ENCODE measurements at places on chromosomes 1 and 21.

DNA sequence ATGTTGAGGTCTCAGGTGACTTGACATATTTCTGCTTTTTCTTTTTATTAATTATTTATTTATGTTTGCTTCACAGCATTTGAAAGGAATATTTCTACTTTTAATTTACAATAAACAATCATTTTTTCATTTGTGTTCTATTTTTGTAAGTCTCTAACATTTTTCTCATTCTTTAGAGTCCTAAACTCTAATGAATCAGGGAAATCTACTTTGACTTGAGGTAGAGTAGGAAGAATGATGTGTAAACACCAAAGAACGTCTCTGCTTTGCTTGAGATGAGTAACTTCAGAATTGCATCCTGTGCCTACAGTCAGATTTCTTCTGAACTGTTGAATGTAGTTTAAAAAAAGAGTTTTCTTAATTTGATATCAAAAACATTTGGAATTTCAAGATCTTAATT, 65.2 kb downstream of the CNST start:
- peak; percentile 54 for DNase-seq

- DNase-seq, result no peak
These were observed 28.9 kb downstream of the DISP1 start for GRCh38 chr1:222843469-222844410.

DNA sequence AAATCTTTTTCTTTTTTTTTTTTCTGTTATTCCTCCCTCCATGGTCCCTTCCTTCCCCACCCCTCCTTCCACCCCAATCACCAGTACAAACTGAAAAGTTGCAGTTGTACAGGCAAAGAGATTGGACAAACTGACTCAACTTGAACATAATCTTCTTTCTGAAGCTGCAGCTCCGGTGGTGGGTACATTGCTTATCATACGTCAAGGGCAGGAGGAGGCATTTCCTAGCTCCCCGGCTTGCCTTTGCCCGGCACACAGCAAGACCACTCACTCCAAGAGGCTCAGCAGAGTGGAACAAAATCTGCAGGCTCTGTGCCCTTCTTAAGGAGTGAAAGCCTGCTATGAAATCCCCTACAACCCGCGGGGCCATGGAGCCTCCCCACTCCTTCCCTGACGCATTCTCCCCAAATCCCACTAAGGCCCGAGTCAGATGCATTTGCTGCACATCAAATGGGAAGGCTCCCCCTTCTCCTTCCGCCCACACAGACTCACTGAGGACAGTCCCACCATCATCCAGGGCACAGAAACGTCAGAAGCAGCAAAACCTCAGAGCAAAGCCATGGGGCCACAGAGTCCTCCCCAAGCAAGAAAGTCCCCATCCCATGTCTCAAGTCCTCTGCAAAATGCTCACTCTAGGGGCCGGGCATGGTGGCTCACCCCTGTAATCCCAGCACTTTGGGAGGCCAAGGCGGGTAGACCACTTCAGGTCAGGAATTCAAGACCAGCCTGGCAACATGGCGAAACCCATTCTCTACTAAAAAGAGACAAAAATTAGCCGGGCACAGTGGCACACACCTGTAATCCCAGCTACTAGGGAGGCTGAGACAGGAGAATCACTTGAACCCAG, 45.9 kb downstream of the SYF2 start:
- no peak for DNase-seq

DNA sequence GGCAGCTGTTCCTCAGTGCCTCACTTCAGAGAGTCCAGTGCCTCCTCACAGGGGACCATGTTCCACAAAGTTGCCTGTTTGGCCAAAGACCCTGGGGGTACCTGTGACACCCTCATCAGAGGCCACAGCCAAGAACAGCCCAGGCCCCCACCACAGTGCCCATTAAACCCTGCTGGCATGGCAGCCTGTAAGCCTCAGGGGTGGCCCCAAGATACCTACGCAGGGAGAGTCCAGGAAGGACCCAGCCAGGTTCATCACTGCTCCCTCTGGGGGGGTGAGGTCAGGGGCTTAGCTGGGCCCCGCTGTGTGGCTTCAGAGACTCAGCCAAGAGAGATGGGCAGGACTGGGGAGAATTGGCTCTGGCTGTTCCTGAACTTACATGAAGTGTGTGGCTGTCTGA, 19.1 kb upstream of the PRDM16 start:
- no peak for DNase-seq

GRCh38 chr1:229105109-229105508, 165.8 kb upstream of the RAB4A start:
- no peak for DNase-seq

DNA sequence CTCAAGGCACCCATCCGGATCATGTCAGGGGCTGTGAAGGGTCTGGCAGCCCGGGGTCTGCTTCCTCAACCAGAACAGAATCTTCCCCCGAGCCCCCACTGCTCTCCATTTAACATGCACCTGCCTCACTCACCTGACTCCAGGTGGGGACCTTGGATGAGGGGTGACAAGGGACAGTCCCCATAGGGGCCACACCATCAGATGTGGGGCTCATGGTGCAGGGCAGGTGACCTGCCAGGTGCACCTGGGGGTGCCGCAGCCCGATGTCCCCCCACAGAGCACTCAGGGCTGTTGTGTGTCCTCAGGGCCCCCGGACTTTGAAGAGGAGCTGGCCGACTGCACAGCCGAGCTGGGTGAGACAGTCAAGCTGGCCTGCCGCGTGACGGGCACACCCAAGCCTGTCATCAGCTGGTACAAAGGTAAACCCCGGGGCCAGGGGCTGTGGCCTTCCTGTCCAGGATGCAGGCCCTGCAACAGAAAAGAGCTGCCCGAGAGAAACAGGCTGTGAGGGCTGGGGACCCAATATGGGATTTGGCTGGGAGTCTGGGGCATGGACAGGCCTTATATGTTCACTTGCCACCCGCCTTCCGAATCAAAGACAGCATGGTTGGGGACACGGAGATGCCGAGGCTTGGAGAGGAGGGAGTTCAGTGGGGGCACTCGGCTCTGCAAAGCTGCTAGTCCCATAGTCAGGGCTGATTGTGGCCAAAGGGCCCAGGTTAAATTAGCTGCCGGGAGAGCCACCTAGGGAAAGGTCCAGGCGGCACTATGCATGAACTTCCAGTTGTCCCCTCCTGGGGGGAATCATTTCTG, 64.6 kb downstream of the TRIM11 start:
- no peak for DNase-seq

GRCh38 chr1:205147191-205147835, 25.5 kb upstream of the RBBP5 start:
- peak; percentile 56 for DNase-seq

- peak; percentile 33 for DNase-seq
These were observed at the start of gene AHDC1 for GRCh38 chr1:27603681-27604578. Gene AHDC1 (minus strand): TSS chr1:27604144. CDS start chr1:27552115, 52,029 bp downstream.

DNA sequence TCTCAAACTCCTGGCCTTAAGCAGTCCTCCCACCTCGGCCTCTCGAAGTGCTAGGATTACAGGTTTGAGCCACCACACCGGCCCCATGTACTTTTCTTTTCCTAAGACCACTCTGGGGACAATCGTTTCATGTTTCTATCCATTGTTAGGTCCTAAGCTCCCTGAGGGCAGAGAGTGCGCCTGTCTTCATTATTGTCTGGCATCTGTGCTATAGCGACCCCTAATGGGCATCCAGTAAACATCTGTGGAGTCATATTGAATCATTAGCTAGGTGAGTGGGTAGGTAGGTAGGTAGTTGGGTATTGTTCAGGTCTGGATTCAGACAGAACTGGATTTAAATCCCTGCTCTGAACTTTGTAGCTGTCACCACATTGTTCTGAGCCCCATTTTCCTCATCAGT, 66.1 kb downstream of the TMEM53 start:
- no peak for DNase-seq

DNA sequence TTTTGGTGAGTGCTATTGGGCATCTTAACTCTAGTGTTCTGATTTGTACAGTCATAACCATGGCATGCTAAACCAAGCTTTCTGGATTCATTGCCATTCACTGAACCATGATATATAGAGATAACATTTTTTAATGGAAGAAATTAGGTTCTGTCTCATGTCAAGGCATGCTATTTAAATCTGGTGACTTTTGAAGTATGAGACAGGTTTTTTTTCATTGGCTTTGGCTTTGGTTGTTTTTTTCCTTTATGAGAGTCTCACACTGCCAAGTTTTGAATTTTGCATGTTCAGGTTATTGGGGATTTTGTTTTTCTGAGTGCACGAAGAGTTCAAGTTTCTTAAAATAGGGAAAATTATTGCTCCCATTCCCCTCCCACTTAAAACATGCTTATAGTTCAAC, 141.3 kb upstream of the ADAMTS5 start:
- peak; percentile 14 for DNase-seq

DNA sequence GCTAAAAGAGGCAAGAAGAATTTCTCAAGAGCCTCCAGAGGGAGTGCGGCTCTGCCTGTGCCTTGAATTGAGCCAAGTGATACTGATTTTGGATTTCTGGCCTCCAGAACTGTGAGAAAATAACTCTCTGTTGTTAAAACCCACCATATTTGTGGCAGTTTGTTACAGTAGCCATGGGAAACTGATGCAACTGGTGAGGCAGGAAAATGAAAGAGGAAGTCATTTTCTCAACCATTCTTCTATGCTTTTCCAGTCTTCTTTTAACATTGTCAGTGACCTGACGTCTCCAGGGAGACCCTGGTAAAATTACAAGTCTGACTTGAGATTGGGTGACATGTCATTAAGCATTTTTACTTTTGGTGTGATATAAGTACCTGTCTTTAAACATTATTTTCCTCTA, 5.8 kb downstream of the OR6P1 start:
- DNase-seq, result no peak

DNA sequence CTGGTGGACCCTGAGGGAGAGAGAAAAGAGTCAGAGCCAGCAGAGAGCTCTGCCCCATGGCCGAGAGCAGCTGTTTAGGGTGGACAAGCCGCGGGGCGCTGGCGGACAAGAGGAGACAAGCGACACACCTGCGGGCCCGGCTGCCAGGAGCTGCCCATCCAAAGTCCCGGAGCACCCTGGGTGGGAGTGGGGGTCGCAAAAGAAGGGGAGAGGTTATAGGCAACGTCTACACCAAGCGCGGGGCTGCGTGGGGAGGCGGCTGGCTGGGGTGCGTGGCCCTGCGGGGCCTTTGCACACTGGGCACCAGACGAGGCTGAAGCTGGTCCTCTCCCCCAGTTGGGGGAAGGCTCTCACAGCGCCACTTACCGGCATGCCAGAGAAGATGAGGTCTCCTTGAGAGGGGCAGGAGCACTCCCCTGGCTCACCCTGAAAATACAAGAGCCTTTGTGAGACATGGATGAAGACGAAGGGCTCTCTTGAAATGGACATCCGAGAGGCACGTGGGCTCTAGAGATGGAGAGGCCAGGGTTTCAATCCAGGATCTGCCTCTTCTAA, 24.1 kb downstream of the COL16A1 start:
- DNase-seq, result no peak

- DNase-seq, result no peak
These were observed 261.3 kb upstream of the CHRM3 start for GRCh38 chr1:239125027-239125426.

DNA sequence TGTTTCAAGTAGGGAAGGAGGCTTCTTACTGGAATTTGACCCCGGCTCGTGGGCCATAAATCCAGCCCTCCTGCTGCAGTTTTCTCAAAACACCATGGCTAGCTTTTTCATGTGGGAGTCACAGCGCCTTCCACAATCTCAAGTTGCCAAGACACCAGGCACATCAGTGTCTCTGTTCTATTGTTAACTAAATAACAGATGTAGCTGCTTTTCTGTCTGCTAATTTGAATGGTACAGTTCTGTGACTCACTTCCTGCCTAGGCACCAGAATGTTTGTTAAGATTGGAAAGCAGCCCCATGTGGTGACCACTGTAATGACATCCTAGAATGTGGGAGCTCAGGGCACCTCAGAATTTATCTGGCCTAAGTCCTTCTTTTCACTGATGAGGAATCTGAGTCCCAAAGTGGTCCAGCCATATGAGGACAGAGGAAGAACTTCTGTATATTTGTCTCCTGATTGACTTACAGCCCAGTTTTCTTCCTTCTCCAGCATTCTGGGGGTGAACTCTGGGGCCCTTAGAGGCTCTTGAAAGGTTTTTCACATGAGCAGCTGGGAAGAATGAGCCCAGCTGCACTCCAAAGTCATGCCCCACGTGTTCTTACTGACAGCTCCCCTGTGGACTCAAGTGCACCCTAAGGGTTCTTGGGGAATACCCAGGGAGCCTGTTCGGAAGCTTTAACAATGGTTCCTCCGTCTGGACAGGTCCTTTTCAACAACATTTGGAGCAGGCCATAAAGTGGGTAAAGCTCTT, 27.5 kb downstream of the TRIM45 start:
- DNase-seq, result no peak

DNA sequence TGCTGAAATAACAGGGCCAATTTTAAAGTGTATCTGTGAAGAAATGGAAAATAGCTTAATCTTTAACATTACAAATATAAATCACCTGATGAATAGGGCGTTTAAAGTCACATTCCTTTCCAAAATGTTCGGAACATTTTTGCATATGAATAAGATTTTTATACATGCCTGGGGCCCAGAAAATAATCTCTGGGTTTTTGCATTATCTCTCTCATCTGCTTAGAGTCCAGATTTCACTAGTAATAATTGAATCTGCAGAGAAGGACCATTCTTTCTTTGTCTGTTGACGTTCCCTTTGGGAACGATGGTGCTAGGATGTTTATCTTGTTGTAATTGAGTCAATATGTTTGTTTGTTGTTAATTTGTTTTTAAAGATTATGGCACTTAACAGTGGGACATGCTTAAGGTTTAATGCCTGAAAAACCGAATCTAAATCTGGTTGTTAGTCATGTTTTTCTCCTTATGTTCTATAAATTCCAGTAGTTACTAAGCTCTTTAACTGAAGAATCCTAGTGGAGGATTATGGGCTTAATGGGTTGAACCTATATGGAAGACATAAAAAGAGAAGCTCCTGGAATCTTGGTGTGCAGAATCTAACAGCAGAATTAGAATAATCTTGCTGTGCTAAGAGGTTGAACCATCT, 140.6 kb downstream of the VPS13D start:
- no peak for DNase-seq

- DNase-seq, result no peak
These were observed 58.5 kb upstream of the BCL10 start for GRCh38 chr1:85334962-85335361.

DNA sequence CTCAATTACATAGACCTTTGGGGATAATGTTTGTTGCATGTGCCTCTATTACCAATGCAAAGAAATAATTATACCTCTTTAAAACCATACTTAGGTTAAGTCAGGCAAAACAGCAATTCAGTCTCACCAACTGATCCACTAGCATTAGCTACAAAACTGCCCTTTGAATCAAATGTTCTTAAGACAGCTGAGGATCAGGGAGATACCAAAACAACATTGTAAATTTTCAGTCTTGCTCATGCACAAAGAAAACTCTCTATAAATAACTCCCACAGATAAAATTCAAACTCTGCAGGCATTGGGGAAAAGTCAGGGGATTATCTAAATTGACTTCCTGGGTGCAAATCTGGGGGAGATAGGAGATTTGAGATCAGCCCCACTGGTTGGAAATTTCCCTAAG, 100.9 kb upstream of the DPT start:
- DNase-seq, result no peak
